ENCODE measurements at places on chromosomes 5 and 9.
A peak's percentile ranks its signal among the peaks of the same experiment; 100 is the strongest.

DNA sequence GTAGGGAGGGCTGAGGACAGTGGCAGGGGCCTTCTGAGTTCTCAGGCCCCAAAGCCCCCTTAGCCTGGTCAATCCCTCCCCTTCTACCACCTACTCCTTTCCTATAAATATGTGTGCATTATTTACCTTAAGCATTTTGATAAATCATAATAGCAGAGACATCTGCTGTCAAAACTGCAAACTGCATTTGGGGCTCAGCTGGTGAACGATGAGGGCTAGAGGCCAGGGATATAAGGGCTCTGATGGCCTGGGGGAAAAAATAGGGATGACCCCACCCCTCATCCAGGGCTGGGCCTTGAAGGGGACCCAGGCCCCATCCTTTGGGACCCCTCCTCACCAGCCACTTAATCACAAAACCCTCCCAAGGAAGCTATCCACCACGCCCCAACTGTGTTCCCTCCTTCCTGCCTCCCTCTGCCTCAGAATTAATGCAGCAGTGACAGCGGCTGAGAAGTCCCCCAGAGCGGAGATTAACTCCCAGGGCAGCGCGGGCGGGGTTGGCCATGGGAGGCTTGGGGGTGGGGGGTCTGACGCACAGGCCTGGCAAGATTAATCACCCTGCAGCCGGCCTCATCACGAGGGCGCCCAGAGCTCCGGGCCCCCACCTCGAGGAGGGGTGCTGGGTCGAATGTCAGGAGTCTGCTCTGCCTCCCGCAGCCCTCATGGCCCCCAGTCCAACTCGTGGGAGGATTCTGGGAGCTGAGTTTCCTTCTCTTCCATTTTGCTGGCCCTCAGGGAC is 42.1 kb downstream of the CXXC5 start:
- peak; percentile 68 for DNase-seq

DNA sequence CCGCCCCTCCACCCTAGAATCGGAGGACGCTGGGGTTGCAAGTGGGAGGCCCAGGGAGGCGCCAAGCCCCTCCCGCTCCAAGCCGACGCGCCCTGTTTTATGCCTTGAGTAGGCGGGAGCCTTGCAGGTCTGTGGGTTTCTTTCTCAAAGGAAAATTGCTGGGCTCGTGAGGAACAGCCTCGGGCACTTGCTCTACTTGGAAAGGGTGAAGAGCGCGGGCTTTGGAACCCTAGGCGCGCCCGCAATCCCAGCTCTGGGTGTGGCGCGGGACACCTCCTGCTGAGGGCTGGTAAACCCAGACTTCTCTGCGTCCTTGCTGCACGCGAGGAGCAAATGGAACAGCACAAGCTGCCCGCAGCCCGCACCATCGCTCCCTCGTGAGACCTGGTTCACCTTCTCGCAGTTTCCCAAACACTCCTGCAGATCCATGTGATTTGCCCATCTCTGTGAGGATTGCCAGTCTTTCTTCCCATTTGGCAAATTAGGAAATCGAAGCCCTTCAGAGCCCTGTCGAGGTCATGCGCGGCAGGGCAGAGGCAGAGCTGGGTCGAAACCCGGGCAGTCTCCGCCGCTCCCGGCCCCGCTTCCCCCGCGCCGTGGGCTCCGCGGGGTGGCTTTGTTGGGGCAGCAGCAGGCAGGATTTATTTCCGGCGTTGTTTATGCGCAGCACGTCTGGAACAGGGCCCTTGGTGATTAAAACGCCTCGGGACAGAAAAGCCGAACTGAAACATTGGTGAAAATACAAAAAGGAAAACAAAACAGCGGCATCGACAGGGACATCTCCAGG is 98.4 kb upstream of the CPLX2 start:
- DNase-seq: no peak

DNA sequence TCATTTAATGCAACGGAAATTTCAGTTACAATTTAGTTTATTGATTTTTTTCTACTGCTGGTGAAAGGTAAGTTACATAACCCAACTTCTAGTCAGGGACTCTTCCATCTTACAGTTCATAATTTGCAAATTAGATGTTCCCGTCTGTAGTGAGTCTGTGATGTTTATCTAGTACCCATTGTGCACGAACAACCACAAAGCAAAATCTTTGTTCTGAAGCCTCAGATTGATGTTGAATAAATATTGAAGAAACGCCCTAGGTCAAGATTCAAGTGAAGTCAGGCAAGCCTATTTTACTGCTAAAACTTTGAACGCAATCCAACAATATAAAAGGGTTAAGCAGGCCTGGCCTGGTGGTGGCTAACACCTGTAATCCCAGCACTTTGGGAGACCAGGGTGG is 43.1 kb downstream of the BASP1 start:
- DNase-seq: no peak

DNA sequence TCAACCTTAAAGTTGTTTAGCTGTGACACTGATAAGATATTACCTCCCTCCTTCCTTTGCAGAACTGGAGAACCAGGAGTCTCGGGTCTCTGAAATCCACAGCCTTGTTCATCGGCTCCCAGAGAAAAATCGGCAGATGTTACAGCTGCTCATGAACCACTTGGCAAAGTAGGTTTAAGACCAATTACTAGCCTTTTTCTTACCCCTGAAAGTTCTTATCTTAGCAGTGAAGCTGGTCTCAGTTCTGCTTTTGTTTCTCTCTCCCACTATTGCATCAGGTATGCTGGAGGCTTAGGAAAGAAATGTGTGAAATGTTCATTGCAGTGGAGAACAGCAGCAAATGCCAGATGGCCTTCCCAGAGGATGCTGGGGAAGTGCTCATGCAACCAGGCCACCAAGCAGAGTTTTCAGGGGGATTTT is 287.4 kb downstream of the ARHGAP26 start:
- DNase-seq: no peak
